ENCODE measurements at places on chromosomes 6 and 20. TPM values are rescaled to one million over a fixed set of nuclear protein-coding genes. Genes with fewer than 3 reads are reported as not detected.
A peak's percentile ranks its signal among the peaks of the same experiment; 100 is the strongest.

DNA sequence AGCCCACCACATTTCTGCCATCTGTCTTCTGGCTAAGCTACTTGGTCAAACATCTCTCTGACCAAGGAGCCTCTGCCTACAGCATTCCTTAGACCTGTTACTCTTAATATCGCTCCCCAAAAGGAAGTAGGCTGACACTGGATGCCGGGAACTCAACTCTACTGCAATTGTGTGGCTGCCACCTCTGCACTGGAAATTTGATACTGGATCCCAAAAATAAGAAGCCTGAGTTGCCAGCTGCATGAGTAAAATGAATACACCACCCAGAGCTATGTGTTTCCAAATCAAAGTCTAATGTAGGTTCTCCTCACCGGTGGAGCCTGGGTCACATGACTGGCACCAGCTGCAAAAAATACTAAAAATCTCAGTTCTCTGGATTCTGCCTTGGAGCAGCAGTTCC is 36.9 kb downstream of the UNC5CL start:
- DNase-seq = no peak

- DNase-seq = peak; percentile 80
Observed at GRCh38 chr6:27312146-27312949, at the start of gene POM121L2. Gene POM121L2, minus strand, starts transcription at chr6:27312273. Its CDS starts 103 bp downstream, at chr6:27312170.

- DNase-seq = no peak
Observed at GRCh38 chr6:34138914-34139510, 6.9 kb downstream of the GRM4 start.

GRCh38 chr6:10589429-10589727 is 68.2 kb downstream of the GCNT2 start:
- no peak for DNase-seq

DNA sequence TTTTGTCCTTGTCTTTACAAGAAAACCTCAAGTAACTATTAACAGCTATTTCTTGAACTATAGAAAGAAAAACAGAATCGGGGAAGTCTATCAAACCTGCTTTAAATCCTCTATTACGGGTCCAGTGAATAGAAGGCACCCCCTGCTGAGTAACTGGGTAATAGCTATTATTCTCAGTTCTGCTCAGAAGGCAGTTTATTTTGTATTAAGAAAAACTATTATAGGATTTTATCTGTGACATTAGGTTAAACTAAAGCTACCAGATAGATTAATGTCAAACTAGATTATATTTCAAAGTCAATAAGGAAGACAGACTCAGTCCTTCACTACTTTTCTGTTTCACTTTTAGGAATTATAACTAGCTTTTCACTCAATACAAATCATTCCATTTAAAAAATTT is 93.7 kb downstream of the DST start:
- no peak for DNase-seq

DNA sequence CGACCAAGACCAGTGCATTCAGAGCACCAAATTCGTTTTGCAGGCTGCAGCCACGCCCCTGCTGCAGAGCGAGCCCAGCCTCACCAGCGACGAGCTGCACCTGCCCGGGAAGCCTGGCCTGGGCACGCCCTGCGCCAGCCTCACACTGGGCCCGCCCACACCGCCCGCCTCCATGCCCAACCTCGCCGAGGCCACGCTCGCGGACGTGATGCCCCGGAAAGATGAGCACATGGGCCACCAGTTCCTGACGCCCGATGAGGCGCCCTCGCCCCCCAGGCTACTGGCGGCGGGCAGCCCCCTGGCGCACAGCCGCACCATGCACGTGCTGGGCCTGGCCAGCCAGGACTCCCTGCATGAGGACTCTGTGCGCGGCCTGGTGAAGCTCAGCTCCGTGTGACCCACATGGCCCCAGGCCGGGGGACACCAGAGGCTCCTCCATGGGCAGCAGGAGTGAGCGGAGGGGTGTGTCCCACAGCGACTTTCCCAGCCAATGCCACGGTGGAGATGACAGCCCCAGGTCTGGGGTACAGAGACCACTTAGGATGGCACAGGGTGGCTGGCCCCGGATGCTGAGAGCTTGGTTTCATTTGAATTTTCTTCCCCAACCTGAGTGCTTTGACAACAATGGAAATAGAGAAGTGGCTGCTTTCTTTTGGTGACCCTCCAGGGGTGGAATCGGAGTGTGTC is 150.2 kb upstream of the SNX9 start:
- no peak for DNase-seq

DNA sequence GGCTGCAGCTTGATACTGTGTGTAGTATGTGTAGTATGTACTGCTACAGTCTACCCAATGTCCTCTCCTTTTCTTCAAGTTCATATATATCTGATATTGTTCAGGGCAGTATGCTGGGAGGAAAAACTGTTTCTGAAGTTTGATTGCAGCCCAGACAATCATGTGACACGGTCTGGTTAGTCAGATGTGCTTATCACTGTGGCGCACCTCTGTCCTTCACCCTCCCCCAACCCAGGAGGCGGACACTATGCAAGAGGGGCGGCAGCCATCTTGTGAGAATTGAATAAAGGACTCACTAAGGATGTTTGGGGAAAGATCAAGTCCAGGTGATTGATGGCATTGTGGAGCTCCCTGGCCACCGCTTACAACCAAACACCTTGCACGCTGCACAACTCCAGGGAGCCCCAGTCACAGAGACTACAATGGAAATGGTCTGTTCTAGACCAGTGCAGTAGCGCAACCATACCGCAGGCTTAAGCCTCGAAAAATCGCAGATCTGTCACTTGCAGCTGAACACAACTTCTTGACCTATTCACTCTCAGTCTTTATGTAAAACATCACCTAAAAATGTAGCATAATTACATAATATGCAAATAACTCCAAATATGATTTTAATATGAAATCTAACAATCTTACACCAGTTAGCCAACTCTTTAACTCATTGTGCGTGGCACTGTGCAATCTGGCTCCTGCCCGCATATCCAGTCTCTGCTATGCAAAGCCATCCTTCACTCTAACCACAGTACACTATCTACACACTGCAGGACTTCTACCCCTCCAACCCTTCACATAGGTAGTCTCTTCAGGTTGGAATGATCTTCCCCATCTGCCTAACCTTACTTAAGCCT is 79.3 kb downstream of the VGLL2 start:
- DNase-seq = no peak

Gene TFAP2D
- total RNA-seq = not detected

Gene PROKR2
- total RNA-seq = not detected

Gene RPS18
- total RNA-seq = 1,887 TPM

Gene TFB1M
- 21.0 TPM for total RNA-seq

Gene COL11A2
- total RNA-seq = 0.45 TPM

Gene APOBEC2
- not detected for total RNA-seq

Gene GABBR1
- total RNA-seq = 25.0 TPM

Gene ELOVL5
- total RNA-seq = 127 TPM

Gene TRIM10
- total RNA-seq = not detected

Gene POM121L2
- total RNA-seq = not detected

Measured in left lung (tissue), 14 donors.